SK-MEL-5 (cell line): ENCODE measurements at places on chromosomes 12 and 14. TPM values are rescaled to one million over a fixed set of nuclear protein-coding genes. Genes with fewer than 3 reads are reported as not detected.

The RFLNA gene
- total RNA-seq: not detected in 2 replicates

The OR4K13 gene
- not detected in 2 replicates for total RNA-seq

The OR6C75 gene
- total RNA-seq: not detected in 2 replicates

The PPFIA2 gene
- not detected in 2 replicates for total RNA-seq

The DAO gene
- total RNA-seq: not detected in 2 replicates

The DYNC1H1 gene
- 383 and 532 TPM in 2 replicates for total RNA-seq
